ENCODE measurements at places on chromosomes 2 and 18.

GRCh38 chr18:8314124-8314523 lies 295.1 kb upstream of the RAB12 start:
- no peak for DNase-seq

GRCh38 chr18:7082671-7083070 lies 34.9 kb downstream of the LAMA1 start:
- DNase-seq = no peak

- DNase-seq = no peak
These were observed 15.9 kb upstream of the DSG2 start for GRCh38 chr18:31482051-31482450.

DNA sequence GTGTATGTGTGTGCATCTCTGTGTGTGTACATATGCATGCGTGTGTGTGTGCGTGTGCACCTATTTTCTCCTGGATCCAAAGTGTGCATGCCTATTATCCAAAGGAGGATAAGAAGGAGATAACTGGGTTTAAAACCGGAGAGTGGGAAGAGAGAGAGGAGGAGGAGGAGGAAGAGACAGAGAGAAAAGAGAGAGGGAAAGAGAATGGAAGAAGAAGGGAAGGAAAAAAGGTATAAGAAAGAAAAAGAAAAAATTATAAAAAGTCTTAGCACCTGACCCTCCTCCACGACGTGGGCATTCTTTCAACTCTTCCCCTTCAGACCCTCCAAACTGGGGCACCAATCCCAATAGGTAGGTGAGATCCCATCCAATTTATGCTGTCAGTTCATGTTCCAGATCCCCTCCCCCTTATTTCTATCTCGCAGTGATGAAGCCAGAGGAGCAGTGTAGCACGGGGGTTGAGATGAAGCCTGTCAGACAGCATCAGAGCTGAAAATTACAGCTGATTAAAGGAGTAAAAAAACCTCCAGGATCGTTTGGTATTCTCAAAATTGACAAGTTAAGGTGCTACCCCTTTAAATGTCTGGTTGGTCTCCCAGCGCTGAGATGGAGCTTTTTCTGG lies 386.7 kb upstream of the ATP5MC3 start:
- DNase-seq = no peak

DNA sequence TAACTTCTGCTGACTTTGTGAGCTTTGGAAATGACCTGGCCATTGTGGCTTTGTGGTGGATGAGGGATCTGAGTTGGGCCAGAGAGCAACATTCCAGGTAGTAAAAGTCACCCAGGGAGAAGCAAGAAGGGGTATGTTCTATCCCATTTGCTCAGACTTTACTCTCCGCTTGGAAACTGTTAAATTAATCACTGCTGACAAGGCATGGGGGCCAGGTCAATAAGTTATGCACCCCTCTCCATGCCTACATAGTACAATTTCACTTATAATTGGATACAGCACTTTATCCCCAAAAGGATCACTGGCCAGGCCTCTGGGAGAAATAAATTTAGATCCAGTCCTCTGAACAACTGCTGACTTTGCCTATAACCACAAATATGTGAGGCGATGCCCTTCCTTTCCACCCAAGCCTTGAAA lies 92.1 kb downstream of the RPRM start:
- no peak for DNase-seq

- DNase-seq = no peak
These were observed 173.3 kb downstream of the DCDC2C start for GRCh38 chr2:3876685-3877084.

GRCh38 chr2:239162141-239162821 lies 238.5 kb downstream of the HDAC4 start:
- no peak for DNase-seq

DNA sequence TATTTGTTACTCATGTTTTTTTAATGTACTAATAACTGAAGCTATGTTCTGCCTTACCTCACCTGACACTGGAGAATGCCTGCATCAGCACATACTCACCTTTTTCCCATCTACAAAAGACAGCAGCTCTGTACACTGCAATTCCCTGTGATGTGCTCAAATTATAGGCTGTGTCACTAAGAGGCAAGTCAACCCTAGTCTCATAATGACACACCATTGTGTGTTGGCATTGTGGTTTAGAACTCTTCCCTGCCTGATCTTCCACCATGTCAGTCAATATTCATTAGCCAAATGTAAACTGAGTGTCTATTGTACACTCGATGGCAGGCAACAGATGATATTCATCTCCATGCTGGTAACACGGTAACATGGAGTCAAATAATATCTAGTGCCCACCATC lies 332.1 kb upstream of the TCF4 start:
- peak; percentile 74 for DNase-seq

GRCh38 chr2:20796374-20796791 lies 26.5 kb downstream of the LDAH start:
- DNase-seq = no peak

DNA sequence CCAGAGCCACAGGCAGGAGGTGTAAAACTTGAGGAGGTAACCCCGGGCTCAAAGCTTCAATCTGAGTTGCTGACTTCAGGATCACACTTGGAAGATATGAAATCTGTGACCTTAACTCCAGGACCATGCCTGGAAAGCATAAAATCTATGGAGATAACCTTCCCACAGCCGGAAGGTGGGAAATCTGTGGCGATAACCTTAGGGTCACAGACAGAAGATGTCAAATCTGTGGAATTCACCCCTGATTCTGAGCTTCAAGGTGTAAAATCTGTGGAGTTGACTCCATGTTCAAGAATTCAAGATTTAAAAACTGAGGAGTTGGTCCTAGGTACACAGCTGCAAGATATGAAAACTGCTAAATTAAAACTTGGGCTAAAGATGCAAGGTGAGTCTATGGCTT lies 11.6 kb upstream of the ZNF512 start:
- DNase-seq = no peak

- no peak for DNase-seq
These were observed 87.4 kb downstream of the MDH1 start for GRCh38 chr2:63676135-63676534.

DNA sequence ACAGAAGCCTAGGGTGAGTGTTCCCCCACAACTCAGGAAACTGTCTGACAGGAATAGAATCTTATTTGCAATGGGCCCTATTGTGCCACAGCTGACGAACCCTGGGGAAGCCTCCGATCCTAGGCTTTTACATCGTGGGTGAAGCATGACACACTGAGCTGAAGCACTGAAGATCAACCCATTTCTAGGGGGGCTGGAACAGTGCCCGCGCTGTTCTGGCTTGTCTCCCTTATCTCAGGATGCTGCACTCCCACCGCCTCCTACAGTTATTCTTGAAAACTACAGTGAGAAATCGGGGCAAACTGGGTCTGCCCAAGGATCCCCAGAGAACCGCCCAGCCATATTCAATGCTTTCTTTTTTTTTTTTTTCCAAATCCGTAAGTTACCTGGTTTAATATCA lies 41.1 kb downstream of the NETO1 start:
- no peak for DNase-seq

DNA sequence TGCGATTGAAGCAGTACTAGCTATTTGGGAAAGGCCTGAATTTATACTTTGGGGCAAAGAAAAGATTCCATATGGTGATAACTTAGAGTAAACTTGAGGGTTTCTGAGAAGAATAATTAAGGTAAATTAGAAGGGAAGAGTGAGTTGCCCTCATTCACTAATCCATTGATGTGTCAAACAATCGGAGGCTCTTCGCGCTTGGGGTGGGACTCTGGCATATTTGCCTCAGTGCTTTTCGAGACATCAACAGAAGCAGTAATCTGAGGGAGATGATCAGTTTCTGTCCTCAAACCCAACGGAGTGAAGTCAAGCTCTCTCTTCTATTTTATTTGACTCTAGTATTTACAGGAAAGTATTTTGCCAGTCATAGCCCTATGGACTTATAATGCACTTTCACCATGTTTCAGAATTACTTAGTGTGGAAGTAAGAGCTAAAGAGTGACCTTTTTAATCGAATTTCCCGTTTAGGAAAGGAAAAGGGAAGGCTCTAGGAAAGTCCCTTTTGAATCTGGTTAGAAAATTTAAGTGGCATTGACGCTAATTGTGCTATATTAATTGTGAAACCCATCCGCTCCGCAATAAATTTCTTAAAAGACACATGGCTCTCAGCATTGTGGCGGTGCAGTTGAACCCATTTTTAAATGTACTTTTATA lies 1.3 kb downstream of the RAB10 start:
- DNase-seq = no peak

- no peak for DNase-seq
These were observed 54.7 kb downstream of the SCN9A start for GRCh38 chr2:166321076-166321475.

DNA sequence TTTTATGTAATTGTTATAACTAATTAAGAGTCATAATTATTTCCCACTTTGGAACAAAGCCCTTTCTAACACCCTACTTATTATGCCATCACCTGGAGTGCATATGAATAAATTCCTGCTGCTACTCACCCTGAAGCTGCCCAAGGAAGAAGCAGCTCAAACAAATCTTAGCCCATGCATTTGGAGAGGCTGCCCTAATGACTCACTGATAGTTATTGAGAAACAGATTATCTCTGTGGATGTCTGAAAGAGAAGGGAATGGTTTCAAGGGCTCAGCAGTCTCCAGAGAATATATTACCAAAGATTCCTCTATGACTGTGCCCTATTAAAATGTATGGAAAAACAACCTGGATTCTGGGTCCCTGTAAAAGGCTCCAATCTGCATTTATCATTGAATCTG lies 81.0 kb downstream of the GPR39 start:
- no peak for DNase-seq

GRCh38 chr2:223643309-223643708 lies 41.1 kb upstream of the SCG2 start:
- no peak for DNase-seq

- no peak for DNase-seq
These were observed 40.9 kb downstream of the CD226 start for GRCh38 chr18:69906765-69907164.

DNA sequence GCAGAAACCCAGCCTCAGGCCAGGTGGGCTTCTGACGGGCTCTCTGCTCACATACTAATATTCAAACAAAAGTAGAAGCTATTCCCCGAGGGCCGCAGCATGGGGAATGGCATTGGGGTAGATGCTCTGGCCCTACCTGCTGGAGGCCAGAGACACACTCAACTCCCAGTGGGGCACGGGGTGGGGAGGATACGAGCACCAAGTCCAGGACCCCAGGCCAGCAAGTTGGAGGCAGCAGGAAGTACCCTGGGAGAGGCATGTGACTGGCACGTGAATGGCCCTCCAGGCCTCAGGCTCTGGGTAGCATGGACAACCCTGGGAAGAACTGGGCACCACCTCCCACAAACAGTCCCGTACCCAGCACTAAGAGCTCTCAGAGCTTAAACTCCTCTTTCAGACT lies 3.8 kb downstream of the DNMT3A start:
- DNase-seq = no peak

- no peak for DNase-seq
These were observed 4.4 kb upstream of the KYNU start for GRCh38 chr2:142872882-142873724.

GRCh38 chr18:79769698-79770500 lies 27.8 kb upstream of the KCNG2 start:
- no peak for DNase-seq

GRCh38 chr2:85584857-85585780 lies 888 bp downstream of the VAMP5 start:
- DNase-seq = no peak

GRCh38 chr2:17327649-17328048 lies 190.6 kb downstream of the RAD51AP2 start:
- DNase-seq = no peak

DNA sequence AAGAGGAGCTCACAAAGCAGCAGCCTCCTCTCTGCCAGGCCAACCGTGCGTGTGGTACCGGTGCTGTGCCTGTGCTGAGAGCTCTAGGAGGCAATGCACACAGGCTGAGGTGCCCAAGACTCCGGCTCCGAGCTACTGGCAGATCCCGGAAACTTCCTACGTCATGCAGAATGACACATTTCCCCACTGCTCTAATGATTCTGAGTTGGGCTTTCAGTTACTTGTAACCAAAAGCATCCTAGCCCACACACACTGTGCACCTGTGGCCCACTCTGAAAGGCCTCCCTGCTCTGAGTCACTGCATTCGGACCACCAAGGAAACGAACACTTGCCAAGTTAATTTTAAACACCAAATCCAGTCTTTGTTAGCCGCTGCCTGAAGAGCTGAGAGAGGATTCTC lies 9.3 kb upstream of the RNU4ATAC start:
- no peak for DNase-seq

- DNase-seq = no peak
These were observed 1.2 kb downstream of the SERPINB5 start for GRCh38 chr18:63477968-63478367.

DNA sequence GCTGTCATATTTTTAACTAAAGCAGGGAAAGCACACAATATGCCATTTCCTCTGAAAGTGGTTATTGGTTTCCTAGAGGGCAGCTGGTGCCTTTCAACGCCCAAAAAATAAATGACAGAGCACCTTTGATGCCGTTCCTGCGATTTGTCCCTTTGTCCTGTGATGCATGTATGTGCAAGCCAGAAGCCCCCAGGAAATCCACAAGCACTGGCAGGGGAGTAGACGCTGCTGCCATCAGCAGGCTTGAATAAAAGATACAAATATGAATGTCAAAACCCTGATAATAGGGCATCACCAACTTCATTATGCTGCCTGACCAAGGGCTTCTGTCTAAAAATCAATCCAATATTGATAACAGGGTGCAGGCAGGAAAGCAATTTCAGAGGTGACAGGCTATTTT lies 246.1 kb downstream of the FBXO15 start:
- no peak for DNase-seq

GRCh38 chr2:233862261-233862768 lies 5.9 kb downstream of the MSL3B start:
- no peak for DNase-seq

DNA sequence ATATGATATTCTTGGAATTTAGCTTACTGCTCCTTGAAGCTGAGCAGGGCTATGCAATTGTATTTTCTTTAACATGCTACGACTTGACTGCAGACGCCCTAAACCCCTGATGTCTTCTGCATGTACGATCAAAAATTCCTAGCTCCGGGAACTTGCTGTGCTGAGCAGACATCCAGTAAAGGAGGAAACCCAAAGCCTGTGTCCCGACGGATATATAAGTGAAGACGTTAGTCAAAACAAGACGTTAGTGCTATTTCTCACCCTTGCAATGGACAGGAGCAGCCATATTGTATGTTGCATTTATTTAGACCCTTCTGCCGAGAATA lies 51.5 kb downstream of the SETBP1 start:
- no peak for DNase-seq

GRCh38 chr2:54029721-54030395 lies 59.1 kb upstream of the PSME4 start:
- no peak for DNase-seq

- peak; percentile 7 for DNase-seq
These were observed 1.4 kb downstream of the PSME4 start for GRCh38 chr2:53969285-53969967.

All from NCI-H2227 treated with DMSO at 0.1 percent for 48 hours (cell line).